ENCODE measurements at places on chromosomes 1 and 21.

GRCh38 chr1:40626383-40626770 lies 39.1 kb downstream of the RIMS3 start:
- no peak for DNase-seq

DNA sequence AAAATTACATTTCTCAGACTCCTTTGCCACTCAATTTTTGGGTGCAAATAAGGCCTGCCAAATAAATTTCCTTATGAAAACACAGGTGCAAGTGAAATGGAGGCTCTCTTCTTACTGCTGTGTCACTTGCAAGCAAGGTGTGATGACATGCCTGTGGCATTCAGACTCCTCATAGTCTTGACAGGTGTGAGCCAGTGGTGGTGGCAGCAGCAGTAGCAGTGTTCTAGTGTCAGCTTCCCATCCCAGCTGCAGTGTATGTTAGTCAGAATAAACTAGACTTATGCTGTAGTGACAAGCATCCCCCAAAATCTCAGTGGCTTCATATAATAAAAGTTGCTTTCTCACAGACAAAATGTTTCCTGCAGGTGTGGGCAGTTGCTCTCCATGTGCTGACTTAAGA lies 3.8 kb upstream of the EEIG2 start:
- no peak for DNase-seq

DNA sequence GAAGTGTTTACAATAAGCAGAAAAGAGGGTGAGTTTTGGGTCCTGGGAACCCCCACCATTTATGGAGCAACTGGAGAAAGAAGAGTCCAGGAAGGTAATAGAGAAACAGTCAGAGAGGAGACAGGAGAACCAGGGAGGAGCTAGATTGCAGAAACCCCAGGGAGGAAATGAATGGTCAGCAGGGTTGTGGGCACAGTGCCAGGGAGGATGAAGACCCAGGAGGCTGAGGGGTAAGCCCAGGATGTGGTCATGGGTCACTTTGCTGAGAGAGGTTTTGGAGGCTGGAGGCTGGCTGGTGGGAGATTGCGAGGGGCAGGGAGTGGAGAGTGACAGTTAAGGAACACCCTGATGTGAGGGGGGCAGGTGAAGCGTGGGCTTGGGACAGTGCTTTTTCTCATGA lies 169.9 kb upstream of the CSF3R start:
- no peak for DNase-seq

- no peak for DNase-seq
Measured at GRCh38 chr21:22438428-22439086, 1440.3 kb downstream of the NCAM2 start.

DNA sequence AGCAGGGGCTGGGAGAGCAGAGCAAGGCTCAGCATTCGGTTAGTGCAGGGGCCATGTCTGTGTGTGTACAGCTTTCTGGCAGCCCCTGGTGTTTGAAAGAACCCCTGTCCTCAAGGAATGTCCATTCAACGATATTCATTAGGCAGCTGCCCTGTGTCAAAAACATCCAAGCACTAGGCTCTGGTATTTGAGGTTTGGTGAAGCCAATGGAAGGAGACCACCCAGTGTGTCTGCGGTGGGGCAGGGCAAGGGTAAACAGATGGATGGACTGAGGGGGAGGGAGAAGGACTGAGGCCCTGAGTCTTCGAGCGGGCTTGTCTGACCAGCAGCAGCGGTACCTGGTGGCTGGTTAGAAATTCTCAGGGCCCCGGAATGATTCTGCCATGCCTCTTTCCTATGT lies 155.6 kb upstream of the KLHDC7A start:
- DNase-seq: no peak

GRCh38 chr1:89953131-89953626 lies 41.7 kb upstream of the ZNF326 start:
- DNase-seq: peak; percentile 1

- peak; percentile 19 for DNase-seq
Measured at GRCh38 chr1:152036267-152037216, at the start of gene S100A11. TSS of gene S100A11 (minus strand) at chr1:152037004. CDS start at chr1:152036915, 89 bp downstream.

GRCh38 chr1:66539491-66539890 lies 5.5 kb downstream of the SGIP1 start:
- no peak for DNase-seq

All from activated CD4-positive, CD25-positive, alpha-beta regulatory T cell (primary cell).